Inflammatory macrophage (primary cell): ENCODE measurements at places on chromosomes 5 and 9.
A peak's percentile ranks its signal among the peaks of the same experiment; 100 is the strongest.

DNA sequence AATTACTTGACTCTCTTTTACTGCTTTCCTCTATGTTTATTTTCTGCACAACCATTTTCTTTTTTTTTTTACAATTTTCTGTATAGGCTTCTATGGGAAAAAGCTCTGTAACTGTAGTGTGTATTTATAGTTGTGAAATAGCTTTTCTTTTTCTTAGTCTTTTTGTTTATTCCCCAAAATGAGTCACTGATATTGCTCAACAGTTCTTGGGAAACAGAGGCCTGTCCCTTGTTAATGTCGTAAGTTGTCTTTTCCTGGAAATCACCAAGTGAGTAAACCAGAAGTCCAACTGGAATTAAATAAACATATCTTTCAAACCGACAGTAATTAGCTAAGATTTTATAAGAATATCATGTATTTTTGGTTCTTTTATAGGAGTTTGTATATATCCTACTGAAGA is 325.1 kb upstream of the PRR16 start:
- DNase-seq: peak; percentile 91

DNA sequence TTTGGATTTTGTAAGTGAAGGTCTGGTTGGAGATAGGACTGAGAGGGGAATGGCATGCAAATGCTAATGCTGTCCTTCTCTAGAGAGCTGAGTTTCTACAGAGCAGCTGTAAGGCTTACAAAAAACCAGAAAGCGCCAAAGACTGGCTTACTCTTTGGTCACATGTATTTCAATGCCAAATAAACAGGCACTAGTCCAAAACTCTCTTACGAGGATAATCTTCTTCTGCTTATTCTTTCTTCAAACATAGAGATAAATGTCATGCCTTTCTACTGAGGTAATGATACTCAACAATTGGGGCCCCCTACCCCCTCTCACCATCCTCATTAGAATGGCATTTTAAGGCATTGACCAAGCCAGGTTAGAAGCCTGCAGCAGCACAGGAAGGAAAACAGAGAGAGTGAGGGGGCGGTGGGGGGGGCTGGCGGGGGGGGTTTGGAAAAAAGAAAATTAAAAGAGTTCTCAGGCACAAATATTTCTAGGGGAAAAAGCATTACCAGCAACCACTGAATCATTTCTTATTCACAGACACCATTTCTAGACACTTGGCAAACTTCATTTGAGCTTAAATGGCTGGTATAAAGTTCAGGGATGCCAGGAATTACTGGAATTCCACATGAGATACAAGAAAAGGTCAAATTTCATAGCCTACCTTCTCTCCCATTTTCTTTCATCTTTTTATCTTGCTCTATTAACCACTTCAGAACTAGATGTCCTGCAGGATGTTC is 34.0 kb downstream of the PUM3 start:
- DNase-seq: no peak

DNA sequence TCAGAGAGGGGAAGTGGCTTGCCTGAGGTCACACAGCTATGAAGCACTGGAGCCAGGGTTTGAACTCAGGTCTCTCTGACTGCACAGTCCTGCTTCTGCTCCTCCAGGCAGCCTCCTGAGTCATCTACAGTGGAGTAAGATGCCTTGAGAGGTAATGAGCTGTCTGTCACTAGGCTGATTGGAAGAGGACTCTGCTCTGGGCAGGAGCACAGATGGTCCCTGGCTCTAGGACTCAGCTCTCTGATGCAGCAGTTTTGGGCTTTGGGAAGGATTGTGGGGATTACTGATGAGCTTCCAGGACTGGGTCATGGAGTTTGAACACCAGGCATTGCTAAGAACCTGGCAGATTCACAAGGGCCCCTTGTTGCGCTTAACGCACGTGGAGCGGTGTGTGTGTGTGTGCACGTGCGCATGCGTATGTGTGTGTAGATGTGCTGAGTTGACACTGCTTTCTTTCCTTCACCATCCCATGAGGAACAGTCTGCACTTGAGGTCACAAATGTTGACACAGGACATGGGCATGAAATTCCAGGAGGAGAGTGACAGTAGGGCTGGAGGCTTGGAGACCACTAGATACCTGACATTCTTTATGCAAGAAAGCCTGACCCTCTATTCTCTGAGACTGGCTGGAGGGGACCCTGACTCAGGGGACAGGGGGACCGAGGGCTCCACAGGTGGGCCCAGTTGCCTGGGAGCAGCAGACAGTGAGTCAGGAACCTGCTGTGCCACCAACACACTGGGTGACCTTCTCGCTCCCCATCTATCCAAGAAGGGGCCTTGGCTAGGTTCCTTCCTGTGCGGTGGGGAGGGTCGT is 170.5 kb downstream of the RGS3 start:
- DNase-seq: peak; percentile 19

GRCh38 chr5:80921026-80921425 is 39.1 kb upstream of the RASGRF2 start:
- no peak for DNase-seq

DNA sequence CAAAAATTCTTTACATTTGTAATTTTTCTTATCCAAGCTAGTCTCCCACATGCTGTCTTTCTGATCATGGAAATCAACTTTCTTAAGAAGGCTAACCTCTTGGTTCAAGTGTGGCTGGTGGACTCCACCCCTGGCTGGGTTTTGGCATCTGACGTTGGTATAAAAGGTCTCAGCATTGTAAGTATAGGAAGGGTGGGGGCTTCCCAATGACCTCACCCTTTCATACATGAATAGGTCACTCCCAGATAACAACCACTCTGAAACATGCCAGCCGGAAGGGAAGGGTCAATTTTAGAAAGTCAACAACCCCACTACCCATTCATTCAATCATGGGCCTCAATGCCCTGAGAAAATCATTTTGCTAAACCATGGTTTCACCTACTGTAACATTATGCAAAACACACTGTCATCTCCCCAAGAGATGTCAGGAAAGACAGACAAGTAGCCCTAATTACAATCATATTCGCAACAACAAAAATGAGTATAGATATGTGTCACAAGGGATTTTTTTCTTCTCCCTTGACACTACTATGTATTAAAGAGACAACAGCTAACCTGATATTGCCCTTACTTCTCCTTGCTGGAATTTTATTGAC is 31.9 kb upstream of the PCSK5 start:
- no peak for DNase-seq

GRCh38 chr9:8926461-8926860 is 1126.9 kb upstream of the DMAC1 start:
- DNase-seq: no peak

GRCh38 chr5:158943057-158943456 is 156.7 kb downstream of the EBF1 start:
- DNase-seq: no peak

GRCh38 chr9:98321269-98321668 is 65.8 kb upstream of the TBC1D2 start:
- no peak for DNase-seq

DNA sequence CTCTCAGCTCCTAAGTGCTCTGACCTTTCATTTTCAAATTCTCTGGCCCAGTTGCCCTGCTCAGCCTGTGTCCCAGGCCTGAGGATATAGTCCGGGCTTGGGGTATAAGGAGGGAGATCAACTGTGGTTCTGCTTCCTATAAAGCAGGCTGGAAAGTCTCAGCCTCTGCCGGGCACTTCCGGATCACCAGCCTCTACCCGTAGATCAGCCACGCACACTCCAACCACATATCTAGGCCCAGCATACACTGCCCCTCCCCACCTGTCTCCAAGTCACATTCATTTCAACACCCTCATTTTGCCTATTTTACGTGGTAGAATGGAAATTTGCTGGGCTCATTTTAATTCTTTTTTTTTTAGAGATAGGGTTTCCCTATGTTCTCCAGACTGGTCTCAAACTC is 3.1 kb downstream of the ZER1 start:
- no peak for DNase-seq

DNA sequence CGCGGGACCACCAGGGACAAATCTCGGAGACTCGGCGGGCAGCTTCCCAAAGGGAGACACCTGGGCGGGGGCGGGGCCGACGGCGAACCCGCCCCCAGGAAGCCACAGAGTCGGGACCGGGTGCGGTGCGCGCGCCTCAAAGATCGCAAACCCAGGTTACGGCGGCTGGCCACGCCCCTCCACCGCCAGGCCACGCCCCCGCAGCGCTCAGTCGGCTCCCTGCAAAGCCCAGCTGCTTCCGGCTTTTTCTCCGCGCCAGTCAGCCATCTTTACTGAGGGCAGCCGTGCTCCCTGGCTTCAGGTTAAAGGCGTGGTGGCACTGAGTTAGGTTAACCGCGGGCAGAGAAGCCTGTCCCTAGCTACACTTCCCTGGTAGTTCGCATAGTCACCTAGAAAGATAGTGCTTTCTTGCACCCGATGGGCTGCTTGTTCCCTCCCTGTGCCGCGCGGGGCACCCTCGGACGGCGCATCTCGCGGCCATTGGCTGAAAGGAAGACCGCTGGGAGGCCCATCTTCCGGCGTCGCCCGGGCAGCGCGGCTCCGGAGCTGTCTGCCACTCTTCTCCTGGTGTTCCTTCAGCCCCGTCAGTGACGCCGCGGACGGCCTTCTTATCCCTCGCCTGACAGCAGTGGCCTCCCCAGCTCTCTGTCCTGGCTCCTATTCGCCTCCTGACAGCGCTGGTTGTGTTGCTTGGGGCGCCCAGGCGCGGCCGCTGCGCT is at the start of gene TBC1D2:
Gene TBC1D2 (minus strand): TSS at position 72 of the 719 bp plus-strand sequence. CDS start 108 bp downstream, outside the sequence.
- peak; percentile 97 for DNase-seq

GRCh38 chr9:90459321-90459720 is 183.3 kb downstream of the DIRAS2 start:
- DNase-seq: no peak

DNA sequence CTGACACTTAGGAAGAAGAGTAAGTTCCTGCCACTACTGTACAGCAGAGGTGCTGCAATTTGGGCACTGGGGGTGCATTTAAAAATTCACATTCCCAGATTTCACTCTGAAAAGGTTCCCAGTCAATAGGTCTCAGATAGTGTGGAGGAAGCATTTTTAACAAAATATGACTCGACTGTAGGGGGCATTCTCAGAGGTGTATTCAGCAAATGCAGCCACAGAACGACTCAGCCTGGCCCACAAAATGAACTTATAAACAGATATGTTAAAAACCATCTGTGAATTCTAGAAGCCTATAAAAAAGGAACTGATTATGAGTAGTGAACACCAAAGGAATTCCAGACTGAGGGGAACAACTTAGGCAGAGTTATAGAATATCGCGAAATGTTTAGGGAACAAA is 31.1 kb downstream of the MLLT3 start:
- no peak for DNase-seq

- DNase-seq: no peak
Observed at GRCh38 chr9:128690684-128691034, 1.6 kb downstream of the SET start.

DNA sequence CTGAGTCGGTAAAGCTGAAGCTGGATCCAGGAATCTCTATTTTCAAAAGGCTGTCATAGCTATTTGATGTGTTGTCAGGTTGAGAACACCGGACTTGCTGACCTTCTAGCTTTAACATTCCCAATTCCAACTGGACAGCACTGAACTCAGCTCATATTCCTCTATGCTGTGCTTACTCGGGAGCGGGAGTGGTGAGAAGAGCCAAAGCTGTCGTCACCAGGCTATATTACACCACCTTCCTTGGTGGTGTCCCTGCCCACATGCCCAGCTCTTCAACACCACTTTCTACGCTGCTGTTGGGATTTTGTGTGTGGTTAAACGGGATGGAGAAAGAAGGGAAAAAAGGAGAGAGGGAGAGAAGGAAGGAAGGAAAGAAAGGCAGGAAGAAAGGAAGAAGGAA is 653.6 kb downstream of the RAB3C start:
- DNase-seq: no peak

- DNase-seq: no peak
Observed at GRCh38 chr9:5718296-5719032, 89.6 kb downstream of the RIC1 start.

- DNase-seq: no peak
Observed at GRCh38 chr5:179564526-179564925, 14.2 kb downstream of the RUFY1 start.

- DNase-seq: peak; percentile 78
Observed at GRCh38 chr9:124306098-124306735, 48.5 kb downstream of the NEK6 start.
